Cardiac atrium fibroblast (primary cell): ENCODE measurements at places on chromosomes 5 and 9. TPM values are rescaled to one million over a fixed set of nuclear protein-coding genes. Genes with fewer than 3 reads are reported as not detected.

ABCA1 gene
- total RNA-seq, result 32.5 and 75.3 TPM in 2 replicates

ADCY2 gene
- not detected in 2 replicates for total RNA-seq

NCS1 gene
- total RNA-seq, result 19.0 and 26.4 TPM in 2 replicates

GRIN1 gene
- not detected in 2 replicates for total RNA-seq

NUP214 gene
- 22.9 and 33.9 TPM in 2 replicates for total RNA-seq

WDR36 gene
- total RNA-seq, result 24.4 and 27.4 TPM in 2 replicates

NIPAL4 gene
- not detected in 2 replicates for total RNA-seq

RGS7BP gene
- 0.36 TPM in 1 of 2 replicates, not detected in the other for total RNA-seq

DMRT2 gene
- not detected in 2 replicates for total RNA-seq

LCN2 gene
- total RNA-seq, result not detected in 2 replicates

RLN1 gene
- total RNA-seq, result not detected in 2 replicates

TMEM232 gene
- 1.8 TPM in 1 of 2 replicates, not detected in the other for total RNA-seq

SLIT3 gene
- 13.2 and 31.9 TPM in 2 replicates for total RNA-seq

CBY3 gene
- not detected in 2 replicates for total RNA-seq

SMIM33 gene
- total RNA-seq, result not detected in 2 replicates

COL27A1 gene
- total RNA-seq, result 5.8 and 10.3 TPM in 2 replicates

RASGEF1C gene
- total RNA-seq, result not detected in 2 replicates

C8G gene
- not detected in 2 replicates for total RNA-seq

HTR4 gene
- total RNA-seq, result not detected in 2 replicates

GDA gene
- not detected in 2 replicates for total RNA-seq

PDCD1LG2 gene
- 11.6 and 14.3 TPM in 2 replicates for total RNA-seq

PLCXD3 gene
- total RNA-seq, result 14.1 and 20.9 TPM in 2 replicates

C5orf58 gene
- total RNA-seq, result not detected in 2 replicates

SPATA31E1 gene
- total RNA-seq, result not detected in 2 replicates

PRUNE2 gene
- 5.2 and 17.8 TPM in 2 replicates for total RNA-seq

IFNB1 gene
- total RNA-seq, result not detected in 2 replicates

FOXD4L6 gene
- not detected in 2 replicates for total RNA-seq

TMC1 gene
- total RNA-seq, result not detected in 2 replicates

LRRC70 gene
- 0.18 and 0.97 TPM in 2 replicates for total RNA-seq

MARCHF11 gene
- total RNA-seq, result not detected in 2 replicates

PIGO gene
- total RNA-seq, result 14.3 and 16.5 TPM in 2 replicates

LCNL1 gene
- not detected in 2 replicates for total RNA-seq
